NCI-H2081 (cell line): ENCODE measurements at places on chromosomes 4 and X.

GRCh38 chrX:153772316-153773217 is 8.3 kb upstream of the SRPK3 start:
- no peak for DNase-seq

GRCh38 chr4:187415231-187415630 is 580.3 kb upstream of the ZFP42 start:
- DNase-seq = no peak

DNA sequence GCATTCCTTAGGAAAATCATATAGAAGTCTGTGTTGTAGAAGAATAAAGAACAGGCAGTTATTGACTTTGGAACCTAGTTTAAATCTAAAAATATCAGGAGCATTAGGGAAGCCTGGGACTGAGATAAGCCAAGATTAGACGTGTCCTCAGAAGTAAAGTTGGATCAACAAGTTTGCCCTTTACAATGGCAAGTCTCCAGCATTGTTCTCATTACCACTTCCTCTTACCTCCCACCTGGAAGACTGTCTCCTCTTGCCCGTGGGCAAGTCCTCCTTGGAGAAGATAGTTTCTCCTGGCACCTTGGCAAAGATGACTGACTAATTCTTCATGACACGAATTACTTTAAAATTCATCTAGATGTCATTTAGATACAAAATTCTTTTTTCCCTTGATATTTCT is 37.8 kb downstream of the CNKSR2 start:
- DNase-seq = no peak

GRCh38 chr4:42296196-42296595 is 101.1 kb upstream of the SHISA3 start:
- no peak for DNase-seq

- DNase-seq = no peak
Observed at GRCh38 chrX:107773906-107774435, 1.6 kb downstream of the TSC22D3 start.

DNA sequence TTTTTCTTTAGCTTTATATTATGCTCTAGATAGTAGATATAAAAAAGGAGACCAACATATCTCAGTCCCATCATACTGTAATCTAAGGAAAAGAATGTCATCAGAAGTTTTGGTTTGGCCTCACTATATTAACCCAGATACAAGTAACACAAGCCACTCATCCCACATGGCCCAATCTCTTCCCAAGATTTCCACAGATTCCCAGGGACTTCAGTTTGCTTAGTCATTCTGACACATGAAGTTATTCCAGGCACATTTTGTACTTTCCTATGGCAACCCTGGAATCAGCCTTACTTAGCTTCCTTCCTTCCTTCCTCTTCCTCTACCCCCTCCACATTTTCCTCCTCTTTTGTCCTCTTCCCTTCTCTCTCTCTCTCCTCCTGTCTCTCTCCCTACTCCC is 21.7 kb upstream of the DCLK2 start:
- no peak for DNase-seq

DNA sequence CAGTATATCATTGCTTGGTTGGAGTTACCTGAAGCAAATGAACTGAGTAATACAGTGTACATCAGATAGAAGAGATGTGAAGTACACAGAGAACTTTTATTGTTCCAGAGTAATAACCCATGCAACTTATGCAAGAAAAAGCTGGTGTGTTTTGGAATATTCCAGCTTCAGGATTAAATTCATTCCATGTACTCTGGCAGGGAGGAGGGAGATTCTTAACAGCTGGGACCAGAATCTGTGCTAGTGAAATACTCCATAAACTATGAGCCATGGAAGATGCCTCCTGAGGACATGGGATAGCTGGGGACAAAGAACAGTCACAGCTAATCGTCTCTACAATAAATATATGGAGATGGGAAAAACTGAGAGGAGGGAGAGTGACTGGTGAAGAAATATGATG is 101.6 kb upstream of the OTUD4 start:
- no peak for DNase-seq

GRCh38 chr4:108651014-108651791 is 804 bp downstream of the OSTC start:
- no peak for DNase-seq

GRCh38 chr4:67697860-67698687 is 2.9 kb downstream of the UBA6 start:
- no peak for DNase-seq

DNA sequence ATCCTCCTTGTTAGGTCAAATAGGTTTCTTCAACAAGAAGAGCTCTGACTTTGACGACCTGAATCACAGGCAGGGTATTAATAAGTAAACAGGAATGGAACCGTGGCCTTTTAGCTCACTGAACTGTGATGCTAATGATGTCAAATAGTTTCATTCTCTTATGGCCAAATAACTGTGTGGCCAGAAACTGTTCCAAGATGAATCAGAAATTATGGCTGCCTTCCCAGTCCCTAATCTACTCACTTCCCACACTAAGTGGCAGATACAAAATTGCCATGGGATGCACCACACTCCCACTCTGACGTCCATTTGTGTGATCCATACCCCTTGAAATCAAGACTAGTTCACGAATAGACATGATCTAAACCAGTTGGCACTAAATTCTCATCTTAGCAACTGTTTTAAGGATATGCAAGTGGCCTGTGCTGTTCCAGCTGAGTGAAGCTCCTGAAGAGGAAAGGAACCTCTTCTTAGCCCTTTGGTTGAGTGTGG is 455.4 kb downstream of the IL15 start:
- DNase-seq = no peak

GRCh38 chr4:145498430-145498829 is 16.8 kb downstream of the SMAD1 start:
- no peak for DNase-seq

DNA sequence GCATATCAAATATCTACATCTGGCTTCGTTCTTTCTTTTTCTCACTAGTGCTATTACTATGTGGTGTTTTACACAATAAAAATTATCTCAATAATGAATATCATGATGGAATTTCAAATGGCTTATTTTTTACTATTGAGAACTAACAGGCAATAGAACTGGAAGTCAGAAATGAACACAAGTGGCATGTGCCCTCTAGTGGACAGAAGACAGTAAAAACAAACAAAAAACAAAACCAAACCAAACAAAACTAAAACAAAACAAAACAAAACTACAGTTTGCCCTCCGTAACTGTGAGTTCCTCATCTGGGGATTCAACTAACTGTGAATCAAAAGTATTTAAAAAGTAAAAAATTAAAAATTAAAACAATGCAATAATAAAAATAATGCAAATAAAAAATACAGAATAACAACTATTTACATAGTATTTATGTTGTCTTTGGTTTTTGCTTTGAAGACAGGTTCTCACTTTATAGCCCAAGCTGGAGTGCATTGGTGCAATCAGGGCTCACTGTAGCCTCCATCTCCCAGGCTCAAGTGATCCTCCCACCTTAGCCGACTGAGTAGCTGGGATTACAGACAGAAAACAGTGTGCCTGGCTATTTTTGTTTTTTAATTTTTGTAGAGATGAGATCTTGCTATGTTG is 195.6 kb upstream of the TACR3 start:
- DNase-seq = peak; percentile 0

GRCh38 chrX:141642979-141643378 is 53.5 kb downstream of the SPANXA2 start:
- no peak for DNase-seq

DNA sequence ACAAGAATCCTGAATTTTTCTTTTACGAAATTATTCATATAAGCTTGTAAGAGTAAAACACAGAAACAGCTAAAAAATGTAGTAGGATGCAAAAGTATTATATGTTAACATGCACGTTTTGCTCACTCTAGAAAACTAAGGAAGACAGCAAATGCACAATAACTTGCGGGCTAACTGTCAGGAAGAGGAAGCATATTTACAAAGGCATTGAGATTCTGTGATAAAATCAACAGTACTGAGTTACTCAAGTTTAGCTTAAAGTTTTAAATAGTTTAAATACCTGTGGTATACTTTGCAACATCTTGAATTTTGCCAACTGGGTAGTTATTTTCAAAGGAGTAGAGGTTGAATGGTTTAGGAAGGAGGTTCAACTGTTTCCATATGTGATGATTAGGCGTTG is 37.0 kb downstream of the SH2D1A start:
- DNase-seq = no peak

DNA sequence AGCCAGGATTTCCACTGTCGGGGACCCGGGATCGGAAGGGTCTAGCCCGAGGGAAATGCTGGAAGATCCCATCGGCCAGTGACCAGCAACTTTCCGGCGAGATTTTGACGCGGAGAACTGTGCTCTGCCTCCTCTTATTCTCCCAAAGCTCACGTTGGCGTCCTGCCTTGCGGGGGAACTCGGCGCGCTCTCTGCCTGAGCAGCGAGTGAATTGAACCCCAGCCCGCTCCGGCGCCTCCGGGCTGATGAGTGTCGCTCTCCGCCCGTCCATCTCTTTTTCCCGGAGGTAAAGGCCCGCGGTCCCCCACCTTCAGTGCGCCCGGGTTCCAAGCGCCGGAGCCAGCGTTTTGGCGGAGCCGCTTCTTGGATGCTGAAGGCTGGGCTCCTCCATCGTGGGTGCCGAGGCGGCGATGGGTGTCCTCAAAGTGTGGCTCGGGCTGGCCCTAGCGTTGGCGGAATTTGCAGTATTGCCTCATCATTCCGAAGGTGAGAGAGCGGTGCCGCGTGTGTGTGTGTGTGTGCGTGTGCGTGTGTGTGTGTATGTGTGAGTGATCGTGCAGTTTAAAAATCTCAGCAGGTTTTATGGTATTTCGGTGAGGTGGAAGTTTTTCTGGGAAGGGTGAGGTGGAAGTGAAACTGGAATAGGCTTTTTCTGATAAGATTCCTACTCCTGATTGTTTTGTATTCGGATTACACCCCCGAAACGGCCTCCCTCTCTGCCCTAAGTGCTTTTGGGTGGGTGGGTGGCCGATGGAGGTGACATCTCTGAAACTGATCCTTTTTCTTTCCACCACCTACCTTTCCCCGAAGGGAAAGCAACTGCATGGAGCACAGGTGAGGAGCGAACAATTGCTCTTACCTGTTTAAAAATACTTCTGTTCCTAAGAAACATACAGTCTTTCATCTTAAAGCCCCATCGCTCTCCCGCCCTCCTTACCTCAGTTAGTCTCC is 752 bp downstream of the FRAS1 start:
- DNase-seq = peak; percentile 25

- no peak for DNase-seq
Observed at GRCh38 chr4:67635331-67635730, 65.6 kb downstream of the UBA6 start.
